ENCODE measurements at places on chromosomes 5 and 9. TPM values are rescaled to one million over a fixed set of nuclear protein-coding genes. Genes with fewer than 3 reads are reported as not detected.

- no peak for DNase-seq
Observed at GRCh38 chr5:80034559-80034958, 589 bp upstream of the THBS4 start.

- DNase-seq: no peak
Observed at GRCh38 chr5:179867476-179867875, 8.9 kb upstream of the MRNIP start.

GRCh38 chr5:124546643-124547042, 199.8 kb downstream of the ZNF608 start:
- DNase-seq: peak; percentile 7

DNA sequence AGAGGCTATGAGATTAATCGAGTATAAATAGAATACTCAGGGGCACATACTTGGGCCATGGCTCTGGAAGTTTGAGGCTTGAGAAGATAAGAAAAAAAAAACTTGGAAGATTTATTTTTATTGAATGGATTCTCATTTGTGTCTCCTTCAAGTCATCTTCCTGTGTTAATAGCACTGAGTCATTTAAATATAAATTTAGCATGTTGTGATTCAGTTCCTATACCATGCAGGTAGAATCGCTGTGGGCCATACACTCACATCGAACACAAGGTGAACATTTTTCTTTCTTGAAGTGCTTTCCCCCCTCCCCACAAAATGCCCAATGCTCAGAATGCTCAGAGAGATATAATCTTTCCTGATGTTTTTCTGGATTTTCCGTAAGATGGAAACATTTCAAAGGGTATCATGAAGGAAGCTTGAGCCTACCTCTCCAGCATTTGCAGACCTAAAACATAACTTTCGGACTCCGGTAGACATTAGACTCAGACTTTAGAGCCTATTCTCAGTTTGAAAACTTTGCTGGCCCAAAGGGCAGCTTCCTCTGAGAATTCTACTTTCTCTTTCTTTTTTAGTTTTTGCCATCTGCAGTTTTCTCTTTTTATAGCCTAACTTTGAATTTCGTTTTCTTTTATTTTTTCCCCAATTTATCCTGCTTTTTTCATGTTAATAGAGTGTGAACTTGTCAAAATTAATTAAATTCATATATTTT, 737.6 kb upstream of the NUDT12 start:
- DNase-seq: no peak

DNA sequence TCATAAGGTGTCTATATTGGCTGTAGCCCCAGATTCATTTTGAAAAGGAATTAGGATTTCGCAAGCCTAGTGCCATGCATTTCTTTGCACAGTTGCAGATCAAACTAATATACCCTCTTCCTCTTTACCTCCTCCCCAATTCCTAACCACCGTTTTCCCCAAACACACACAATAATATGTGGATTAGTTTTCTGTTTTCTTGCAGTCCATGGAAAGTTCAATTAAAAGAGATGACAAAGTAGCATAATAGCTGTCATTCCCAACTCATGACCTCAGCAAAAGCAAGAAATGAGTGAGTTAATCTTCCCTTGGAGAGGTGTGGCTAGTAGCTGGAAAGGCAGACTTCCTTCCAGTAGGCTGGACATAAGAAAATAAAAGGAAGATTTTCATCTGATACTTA, 349.1 kb downstream of the TMEM232 start:
- DNase-seq: no peak

DNA sequence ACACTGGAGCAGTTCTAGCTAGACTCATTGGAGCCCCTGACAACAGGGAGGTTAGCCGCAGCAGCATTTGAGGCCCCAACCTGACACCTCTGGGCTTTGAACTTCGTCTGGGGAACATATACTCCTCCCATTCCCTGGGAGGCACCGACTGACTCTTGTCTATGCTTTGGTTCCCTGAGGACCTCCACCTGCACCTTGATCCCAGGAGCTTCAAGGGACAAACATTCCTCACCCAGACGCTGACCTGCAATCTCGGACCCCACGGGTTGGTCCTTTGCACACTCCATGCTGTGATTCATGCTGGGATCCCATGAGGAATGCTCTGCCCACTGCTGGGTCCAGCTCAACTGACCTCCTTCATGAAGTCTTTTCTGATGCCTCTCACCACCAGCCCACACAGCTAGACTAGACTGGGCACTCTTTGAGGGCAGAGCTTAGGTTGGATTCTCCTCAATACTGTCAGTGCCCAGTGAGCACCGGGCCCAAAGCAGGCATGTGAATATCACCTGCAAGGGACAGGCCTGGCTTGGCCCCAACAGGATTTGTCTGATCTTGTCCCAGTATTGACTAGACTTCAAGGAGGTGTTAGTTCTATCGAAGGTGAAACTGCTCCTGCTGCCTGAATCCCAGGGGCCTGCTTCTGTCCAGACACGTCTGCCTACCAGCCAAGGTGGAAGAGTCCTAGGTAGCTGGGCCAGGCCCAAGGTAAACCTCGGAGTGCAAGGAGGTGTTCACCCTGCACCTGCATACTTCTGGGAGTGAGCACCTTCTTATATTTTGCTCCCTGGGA, 51.8 kb upstream of the ZBTB43 start:
- DNase-seq: no peak

Gene ENC1
- total RNA-seq: 72.5 TPM

Gene STK32A
- total RNA-seq: 2.9 TPM

Gene PTCD2
- total RNA-seq: 11.7 TPM

Gene AQP7
- not detected for total RNA-seq

Gene FAM219A
- 16.8 TPM for total RNA-seq

Gene TRMO
- total RNA-seq: 39.0 TPM

Gene OLFM1
- total RNA-seq: 0.96 TPM

Gene BRINP1
- 0.82 TPM for total RNA-seq

Gene DNLZ
- total RNA-seq: 24.3 TPM
